Right forelimb (tissue), 1 donor: ENCODE measurements at places on chromosomes 6 and 20.

- DNase-seq, result no peak
These were observed 671.8 kb upstream of the GJE1 start for GRCh38 chr6:141460743-141461484.

- no peak for DNase-seq
These were observed 91.0 kb upstream of the SLC24A3 start for GRCh38 chr20:19121463-19121862.

DNA sequence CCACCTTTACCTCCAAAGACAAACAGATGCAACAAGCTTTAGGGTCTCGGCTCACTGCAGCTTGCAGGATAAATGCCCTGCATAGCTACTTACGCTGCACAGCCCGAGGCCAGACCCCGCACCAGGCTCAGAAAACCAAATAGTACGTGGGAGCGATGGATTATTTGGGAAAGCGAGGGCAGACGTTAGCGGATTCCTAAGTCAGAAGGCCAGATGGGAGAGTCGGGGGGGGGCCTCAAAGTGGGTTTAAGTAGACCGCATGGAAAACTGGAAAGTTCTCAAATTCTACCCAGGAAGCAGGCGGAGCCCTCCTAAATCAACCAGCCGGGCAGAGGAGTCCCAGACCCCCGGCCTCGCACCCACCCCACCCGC is 382 bp downstream of the SFT2D1 start:
- no peak for DNase-seq

DNA sequence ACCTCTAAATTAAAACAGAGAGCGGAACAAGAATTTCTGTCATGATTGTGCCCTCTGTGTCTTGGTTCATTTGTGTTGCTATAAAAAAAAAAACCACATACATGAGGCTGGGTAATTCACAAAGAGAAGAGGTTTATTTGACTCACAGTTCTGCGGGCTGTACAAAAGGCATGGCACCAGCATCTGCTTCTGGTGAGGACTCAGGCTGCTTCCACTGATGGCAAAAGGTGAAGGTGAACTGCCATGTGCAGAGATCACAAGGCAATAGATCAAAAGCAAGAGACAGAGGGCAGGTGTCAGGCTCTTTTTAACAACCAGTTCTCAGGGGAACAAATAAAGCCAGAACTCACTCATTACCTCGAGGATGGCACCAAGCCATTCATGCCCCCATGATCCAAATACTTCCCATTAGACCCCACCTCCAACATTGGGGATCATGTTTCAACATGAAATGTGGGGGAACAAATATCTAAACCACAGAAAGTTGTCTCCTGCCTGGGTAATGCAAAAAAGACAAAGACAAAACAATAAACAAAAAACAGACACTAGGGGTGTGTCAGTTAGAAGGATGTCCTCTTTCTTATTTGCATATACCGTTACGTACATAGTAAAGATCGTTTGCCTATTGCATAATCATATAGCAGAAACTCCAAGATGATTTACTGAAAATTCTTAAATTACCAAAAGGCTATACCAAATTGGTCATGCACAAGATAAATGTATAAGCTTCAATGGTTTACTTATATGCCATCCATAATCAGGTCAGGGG is 17.0 kb downstream of the SERPINB9 start:
- DNase-seq, result no peak

- no peak for DNase-seq
These were observed 27.8 kb upstream of the SMOC2 start for GRCh38 chr6:168413018-168413720.

GRCh38 chr20:22744341-22745193 is 160.2 kb upstream of the FOXA2 start:
- DNase-seq, result no peak

DNA sequence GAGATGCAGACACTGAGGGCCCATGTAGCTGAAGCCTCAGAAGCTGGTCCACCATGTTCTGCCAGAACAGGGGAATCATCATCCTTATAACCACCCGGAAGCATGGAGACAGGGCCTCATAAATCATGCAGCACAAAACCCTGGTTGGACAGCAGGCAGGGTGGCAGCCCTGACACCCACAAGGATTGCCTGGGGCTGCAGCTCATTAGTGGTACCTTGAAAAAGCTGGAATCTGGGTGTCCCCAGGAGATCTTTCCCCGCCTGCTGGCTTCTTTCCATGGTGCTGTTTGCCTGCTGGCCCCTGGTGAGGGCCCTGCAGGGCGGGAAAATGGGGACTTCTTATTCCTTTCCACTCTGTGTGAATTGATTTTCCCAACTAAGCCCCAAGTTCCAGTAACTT is 50.6 kb upstream of the GGTLC1 start:
- DNase-seq, result no peak

DNA sequence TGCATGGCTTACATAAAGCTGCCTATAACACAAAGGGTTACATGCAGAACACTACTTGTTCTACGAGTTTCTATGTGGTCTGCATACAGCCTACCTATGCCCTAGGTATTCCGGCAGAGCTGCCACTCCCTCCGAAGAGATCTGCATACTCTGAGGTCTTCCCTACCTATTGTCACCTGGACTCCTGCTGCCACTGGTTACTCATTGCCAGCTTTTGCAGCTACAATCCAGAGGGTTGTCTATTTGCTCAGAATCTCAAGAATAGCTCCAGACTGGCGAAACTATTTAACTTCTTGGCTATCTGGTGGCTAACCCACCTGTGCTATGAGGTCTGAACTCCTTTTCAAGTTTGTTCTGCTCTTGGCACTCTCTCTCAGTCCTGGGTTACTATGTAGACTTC is 323.3 kb downstream of the BMP2 start:
- DNase-seq, result no peak

DNA sequence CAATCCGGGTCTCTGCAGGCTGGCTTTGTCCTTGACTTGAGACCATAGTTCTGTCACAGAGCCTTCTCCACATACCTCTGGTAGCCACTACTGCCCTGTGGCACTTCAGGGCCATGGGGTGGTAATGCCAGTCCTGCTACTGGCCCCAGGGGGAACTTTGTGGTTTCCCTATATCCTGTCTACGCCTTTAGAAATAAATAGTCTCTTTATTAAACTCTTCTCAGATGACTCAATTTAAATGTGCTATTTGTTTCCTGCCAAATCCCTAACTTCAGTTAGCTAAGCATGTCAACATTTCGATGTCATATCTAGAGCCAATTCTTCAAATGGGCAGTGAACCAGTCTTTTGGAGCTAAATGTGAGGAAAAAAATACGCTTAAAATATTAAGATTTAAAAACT is 60.1 kb downstream of the SEL1L2 start:
- DNase-seq, result no peak

GRCh38 chr6:125020385-125020784 is 58.1 kb downstream of the RNF217 start:
- no peak for DNase-seq

DNA sequence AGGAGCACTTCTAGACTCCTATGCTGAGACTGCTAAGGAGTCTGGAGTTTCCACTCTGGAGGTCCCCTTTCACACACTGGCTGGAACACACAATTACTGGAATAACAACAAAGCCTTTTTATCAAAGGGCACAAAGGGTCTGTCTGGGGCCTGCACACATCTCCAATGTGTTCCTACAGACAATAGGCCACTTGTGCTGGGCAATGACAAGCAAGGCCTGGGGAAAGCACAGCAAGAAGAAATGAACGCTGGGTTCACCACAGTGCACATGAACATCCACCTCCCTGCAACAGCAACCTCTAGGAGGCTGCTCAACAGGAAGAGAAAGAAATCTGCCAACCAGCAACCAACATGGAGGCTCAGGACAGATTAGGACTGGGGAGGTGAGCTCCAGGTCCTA is 43.9 kb downstream of the TRPC4AP start:
- no peak for DNase-seq

GRCh38 chr6:4950836-4951533 is 52.9 kb downstream of the RPP40 start:
- no peak for DNase-seq

DNA sequence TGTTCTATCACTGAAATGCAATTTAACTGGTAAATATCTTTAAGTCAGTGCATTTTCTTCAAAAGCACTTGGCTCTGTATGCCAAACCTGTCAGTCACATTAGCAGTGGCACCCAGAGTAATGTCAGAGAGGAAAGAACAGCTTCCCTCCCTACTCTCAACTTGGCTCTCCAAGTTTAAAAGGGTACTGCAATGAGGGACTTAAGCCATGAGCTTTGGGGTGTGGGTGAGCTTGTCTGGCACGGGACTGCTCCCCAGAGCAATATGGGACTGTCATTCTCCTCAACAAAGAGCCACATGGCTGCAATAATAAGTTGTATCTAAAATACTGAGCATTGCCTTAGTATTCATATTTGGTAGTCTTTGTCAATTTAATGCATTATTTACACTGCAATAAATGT is 4.0 kb downstream of the GCM2 start:
- no peak for DNase-seq

- DNase-seq, result no peak
These were observed 38.4 kb downstream of the RREB1 start for GRCh38 chr6:7145885-7146828.

- no peak for DNase-seq
These were observed 92.4 kb upstream of the CEP85L start for GRCh38 chr6:118743746-118744145.

DNA sequence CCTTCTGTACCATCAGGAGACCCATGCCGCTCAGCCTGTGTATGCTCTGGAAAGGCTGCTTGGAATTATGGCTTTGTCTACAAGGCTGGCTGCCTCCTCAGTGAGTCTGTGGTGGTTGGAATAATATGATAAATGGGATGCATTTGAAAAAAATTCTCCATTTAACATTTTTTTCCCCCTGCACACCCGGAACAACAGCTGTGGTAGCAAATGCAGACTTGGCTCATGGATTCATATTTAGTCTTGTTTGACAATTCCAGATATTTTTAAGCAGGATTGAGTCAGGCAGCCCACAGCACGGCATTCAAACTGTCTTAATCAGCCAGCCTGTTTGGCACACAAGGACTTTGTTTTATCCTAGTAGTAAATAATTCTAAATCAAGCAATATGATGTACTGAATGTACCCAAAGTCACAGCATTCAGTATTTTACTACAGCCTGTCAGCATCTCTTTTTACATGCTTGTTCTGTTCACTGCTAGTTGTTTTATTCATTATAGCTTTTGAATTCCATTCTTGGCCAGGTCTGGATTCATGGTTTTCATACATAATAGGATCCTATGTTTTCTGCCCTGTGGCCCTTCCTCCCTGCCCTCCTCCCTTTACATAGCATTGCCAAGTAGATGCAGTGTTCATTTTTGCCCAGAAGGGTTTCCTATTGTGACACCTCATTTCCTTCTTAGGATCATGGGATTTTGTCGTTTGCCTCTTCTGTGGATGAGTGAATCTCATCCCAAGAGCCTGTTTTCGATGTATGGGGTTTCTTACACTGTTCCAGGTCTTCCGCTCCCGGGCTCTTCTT is 68.1 kb downstream of the LRRC1 start:
- DNase-seq, result no peak

- DNase-seq, result peak; percentile 30
These were observed 78.0 kb upstream of the AFDN start for GRCh38 chr6:167748458-167749379.

DNA sequence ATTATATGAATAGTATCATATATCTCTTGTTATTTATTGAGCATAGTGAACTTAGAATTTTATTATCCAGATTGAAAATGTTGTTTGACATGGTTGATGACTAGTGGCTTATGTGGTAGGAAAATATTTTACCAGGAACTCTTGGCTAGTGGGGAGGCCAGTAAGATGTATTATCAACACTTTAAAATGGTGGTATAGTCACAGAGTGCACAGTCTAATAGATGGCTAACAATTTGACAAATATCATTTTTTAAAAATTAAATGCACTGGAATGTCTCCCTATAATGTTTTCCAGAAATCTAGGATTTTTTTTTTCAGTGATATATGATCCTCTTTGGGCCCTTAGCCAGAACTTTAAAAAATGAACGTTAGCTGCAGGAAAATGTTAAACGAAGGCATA is 26.9 kb upstream of the EYA4 start:
- DNase-seq, result no peak

DNA sequence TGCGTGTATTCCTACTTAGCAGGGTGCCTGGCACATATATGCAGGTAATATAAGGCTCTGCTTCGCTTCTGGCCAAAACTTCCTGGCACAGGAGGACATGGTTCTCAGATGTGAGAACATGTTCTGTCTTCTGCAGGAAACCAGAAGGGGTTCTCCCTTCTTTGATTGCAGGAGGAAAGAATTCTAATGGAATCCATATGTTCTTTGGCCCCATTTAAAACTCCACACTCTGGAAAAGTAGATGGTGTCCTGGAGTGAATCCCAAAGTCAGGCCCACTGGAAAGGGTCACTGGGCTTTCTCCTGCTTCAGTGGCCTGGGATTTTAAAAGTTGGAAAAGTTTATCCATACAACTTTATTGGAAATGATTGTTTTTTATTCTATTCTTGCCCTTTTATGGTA is 16.4 kb upstream of the CYP24A1 start:
- no peak for DNase-seq

DNA sequence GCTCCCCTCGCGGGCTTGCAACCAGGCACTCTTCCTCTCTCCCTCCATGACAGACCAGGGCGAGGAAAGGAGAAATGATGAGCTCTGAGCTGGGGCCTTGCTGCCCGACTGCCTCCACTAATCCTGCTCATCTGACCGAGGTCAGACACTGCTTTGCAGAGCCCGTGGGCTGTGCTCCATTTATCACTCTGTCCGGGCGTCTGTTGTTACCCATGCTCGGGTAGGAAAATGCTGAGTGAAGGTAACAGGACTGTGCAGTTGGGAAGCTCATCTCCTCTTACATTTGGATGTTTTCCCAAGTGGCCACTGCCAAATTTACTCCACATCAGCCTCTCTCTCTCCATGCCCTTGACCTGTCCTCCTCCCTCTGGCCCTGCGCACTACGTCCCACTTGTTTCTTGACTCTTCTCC is 14.6 kb downstream of the RPS6KA2 start:
- DNase-seq, result peak; percentile 19

GRCh38 chr20:3786126-3786484 is 435 bp downstream of the CENPB start:
- peak; percentile 75 for DNase-seq

DNA sequence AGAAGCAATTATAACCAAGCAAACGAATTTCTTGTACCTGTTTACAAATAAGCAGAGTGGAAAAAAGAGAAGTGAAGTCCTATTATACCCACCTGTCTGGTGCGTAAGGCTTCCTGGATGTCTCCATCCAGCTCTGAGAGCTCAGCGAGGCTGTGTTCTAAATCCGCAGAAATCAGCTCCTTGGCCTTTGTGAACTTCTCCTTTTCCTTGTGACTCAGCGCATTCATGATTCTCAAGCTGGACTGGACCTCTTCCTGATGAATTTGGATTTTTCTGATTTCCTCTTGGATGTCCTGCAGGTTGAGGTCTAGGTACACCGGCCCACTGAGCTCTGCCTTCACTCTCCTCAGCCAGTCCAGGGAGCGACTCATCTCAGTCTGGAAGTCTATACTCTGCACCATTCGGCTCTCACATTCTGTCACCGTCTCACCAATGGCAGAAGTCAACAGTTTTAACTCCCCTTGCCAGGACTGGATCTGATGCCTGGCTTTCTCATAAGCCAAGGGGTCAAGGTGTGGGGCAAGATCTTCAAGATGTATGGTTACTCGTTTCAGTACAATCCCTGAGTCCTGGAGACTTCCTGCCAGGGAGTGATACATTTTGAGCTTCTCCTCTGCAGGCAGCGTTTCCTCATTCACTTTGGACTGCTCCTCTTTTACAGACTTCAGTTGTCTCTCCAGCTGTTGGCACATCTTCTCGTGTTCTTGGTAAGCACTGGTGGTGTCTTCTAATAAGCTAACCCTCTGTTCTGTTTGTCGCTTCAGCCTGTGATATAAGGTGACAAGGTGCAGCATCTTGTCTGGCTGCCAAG is 307.3 kb downstream of the SYNE1 start:
- DNase-seq, result no peak

GRCh38 chr20:45781391-45781931 is 10.2 kb downstream of the WFDC3 start:
- DNase-seq, result no peak

GRCh38 chr6:43509142-43509983 is 783 bp downstream of the LRRC73 start:
- no peak for DNase-seq
